ENCODE measurements at places on chromosomes 3 and 15. TPM values are rescaled to one million over a fixed set of nuclear protein-coding genes. Genes with fewer than 3 reads are reported as not detected.

DNA sequence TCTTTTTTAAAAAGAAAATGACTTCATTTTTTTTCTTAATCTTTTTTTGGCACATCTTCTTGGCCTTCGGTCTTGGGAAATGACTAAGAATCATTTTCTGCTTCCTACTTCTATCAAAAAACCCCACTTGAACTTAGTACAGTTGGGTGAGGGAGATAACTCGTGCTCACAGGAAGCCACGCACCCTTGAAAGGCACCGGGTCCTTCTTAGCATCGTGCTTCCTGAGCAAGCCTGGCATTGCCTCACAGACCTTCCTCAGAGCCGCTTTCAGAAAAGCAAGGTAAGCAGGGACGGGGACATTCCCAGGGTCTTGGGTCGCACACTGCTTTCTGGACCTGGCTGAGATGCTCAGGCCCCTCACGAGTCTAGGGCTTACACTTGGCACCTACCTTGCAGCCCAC, at the start of gene CCR4:
Gene CCR4, plus strand, starts transcription at position 235 of the 402 bp plus-strand sequence. CDS start 1,779 bp downstream, outside the sequence.
- H3K4me1 ChIP-seq: no peaks in the 10 kb centered on the region
- no peak within 1 kb of the TSS for H3K27ac ChIP-seq
- no peaks in the 10 kb centered on the region for H3K36me3 ChIP-seq
- no peak within 1 kb of the TSS for H3K4me3 ChIP-seq

DNA sequence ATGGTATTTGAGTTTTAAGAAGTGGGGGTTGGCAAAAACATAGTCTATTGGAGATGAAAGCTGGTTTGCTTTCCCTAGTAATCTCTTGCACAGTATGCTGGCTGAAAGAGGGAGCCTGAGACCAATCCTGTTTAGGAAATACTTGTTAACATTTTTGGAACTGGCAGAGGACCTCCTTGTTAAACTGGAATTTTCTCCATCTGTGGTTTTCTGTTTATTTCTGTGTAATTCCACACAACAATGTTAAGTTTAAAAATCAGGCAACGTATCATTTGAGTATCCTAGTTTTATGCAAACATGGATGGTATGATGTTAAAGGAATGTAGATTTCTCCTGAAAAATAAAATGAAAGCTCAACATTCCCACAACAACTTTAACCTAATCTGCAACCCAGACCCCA, 536.0 kb upstream of the TBL1XR1 start:
- no peak overlapping the region for H3K27ac ChIP-seq
- no peaks in the 10 kb centered on the region for H3K4me1 ChIP-seq

DNA sequence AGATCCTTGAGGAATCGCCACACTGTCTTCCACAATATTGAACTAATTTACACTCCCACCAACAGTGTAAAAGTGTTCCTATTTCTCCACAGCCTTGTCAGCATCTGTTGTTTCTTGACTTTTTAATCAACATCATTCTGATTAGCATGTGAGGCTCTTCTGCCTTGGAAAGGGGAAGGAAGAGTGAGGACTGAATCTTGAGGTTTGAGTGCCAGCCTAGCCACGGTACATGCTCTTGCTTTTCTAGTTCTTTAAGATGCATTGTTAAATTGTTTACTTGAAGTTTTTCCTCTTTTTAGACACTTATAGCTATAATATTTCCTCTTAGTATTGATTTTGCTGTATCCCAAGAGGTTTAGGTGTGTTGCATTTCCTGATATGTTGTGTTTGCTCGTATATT, 596.1 kb downstream of the OTOL1 start:
- no peak for DNase-seq
- H3K4me1 ChIP-seq: no peaks in the 10 kb centered on the region
- no peaks in the 10 kb centered on the region for H3K36me3 ChIP-seq

DNA sequence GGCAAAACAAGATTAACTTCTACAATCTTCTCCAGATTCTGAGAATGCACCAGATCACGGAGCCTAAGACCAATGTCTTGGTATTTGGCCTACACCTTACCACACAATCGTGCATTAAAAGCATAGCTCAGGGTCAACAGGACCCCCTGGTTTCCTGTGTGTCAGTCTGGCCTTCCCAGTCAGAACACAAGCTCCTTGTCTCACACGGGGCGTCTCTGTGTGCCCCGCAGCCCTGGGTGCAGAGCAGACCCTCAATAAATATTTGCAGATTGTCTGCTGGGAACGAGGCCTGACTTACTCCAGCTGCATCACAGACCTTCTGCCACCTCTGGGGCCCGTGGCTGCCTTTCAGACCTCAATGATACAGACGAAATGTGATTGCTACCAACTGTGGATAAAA, 82.5 kb upstream of the CTNNB1 start:
- H3K4me1 ChIP-seq: no peaks in the 10 kb centered on the region
- H3K36me3 ChIP-seq: no peaks in the 10 kb centered on the region
- H3K4me3 ChIP-seq: no peak overlapping the region
- no peak for DNase-seq
- H3K27me3 ChIP-seq: no peaks in the 10 kb centered on the region

GRCh38 chr15:90497376-90497775, 32.3 kb upstream of the CRTC3 start:
- H3K4me1 ChIP-seq: no peaks in the 10 kb centered on the region
- no peak overlapping the region for H3K27ac ChIP-seq
- no peaks in the 10 kb centered on the region for H3K27me3 ChIP-seq
- DNase-seq: no peak
- no peak overlapping the region for H3K4me3 ChIP-seq
- H3K36me3 ChIP-seq: peaks cover 18% of the 10 kb centered on the region

DNA sequence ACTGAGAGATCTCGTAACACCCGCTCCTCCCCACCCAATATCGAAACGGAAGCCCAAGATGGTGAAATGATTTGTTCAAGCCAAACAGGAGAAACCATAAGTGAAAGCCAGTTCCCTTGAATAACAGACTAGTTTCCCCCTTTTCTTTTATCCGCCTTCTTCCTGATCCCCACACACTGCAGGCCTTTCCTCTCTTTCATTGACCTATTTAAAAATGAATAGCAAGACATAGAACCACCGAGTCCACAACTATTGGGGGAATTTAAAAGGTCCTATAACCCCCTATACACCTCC, 382 bp upstream of the COX17 start:
- no peaks in the 10 kb centered on the region for H3K4me1 ChIP-seq

GRCh38 chr3:24197809-24198208, 252.7 kb downstream of the NR1D2 start:
- no peaks in the 10 kb centered on the region for H3K36me3 ChIP-seq
- H3K4me3 ChIP-seq: no peak overlapping the region
- DNase-seq: no peak
- peaks cover 3% of the 10 kb centered on the region for H3K4me1 ChIP-seq
- no peak overlapping the region for H3K27ac ChIP-seq

DNA sequence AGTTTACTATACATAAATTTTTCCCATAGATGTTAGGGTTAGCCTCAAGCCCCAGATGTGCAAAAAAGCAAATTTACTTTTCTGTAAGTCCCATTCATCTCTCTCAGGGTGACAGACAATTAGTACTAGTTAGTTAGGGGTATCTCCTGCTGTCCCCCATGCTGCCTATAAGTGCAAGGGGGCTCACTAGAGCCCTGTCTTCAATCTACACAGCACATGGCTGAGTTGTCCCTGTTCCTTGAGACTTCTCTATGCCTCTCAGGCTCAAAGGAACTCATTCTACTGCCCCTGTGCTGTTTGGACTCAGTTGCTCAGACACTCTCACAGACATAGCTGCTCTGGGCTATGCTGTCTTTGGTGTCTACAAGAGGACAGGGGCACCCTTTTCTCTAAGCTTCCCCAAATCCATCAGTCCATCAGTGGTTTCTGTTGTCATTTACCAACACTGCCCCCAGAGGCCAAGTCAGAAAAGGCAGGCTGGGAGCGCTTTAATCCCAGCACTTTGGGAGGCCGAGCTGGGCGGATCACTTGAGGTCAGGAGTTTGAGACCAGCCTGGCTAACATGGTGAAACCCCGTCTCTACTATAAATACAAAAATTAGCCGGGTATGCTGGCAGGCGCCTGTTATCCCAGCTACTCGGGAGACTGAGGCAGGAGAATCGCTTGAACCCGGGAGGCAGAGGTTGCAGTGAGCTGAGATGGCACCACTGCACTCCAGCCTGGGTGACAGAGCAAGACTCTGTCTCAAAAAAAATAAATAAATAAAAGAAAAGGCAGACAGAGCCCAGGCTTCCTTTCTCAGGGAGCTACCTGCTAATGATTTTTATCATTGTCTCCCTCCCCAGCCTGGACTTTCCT, 31.4 kb upstream of the PRTG start:
- no peak overlapping the region for H3K4me3 ChIP-seq
- no peaks in the 10 kb centered on the region for H3K4me1 ChIP-seq
- H3K27me3 ChIP-seq: no peaks in the 10 kb centered on the region
- no peak overlapping the region for H3K27ac ChIP-seq
- no peaks in the 10 kb centered on the region for H3K36me3 ChIP-seq

DNA sequence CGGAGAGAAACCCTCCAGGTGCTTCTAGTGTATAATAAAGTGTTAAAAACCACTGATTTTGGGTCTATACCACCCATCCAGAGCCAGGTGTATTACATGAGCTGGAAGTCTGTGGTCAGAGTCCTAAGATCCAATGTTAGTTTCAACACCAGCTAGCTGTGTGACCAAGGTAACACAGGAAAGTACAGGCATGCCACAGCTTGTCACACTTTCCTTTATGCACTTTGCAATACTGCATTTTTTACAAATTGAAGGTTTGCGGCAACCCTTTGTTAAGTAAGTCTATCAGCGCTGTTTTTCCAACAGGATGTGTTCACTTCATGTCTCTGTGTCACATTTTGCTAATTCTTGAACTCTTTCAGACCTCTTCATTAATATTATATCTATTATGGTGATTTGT, 201.3 kb upstream of the PRICKLE2 start:
- H3K4me3 ChIP-seq: no peak overlapping the region
- H3K36me3 ChIP-seq: no peaks in the 10 kb centered on the region
- no peaks in the 10 kb centered on the region for H3K4me1 ChIP-seq

DNA sequence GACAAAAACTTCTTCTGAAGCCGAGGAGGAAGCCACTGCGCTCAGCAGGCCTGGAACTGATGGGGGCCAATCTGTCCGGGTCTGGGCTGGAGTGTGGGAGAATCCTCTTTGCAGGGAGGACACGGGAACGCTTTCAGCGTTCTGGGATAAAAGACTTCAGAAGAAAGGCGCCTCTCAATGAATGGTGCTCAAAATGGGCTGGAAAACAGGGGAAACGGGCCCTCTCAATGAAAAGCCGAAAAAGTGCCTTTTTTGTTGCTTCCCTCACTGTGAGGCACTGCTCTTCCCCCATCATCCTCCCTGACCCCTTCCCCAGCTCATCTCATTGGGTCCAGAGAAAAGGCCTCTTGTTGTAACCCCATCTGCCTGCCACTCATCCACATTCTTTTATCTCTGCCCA, 119.5 kb upstream of the LRIG1 start:
- no peak overlapping the region for H3K4me3 ChIP-seq
- H3K36me3 ChIP-seq: no peaks in the 10 kb centered on the region
- peaks cover 10% of the 10 kb centered on the region for H3K4me1 ChIP-seq
- H3K27ac ChIP-seq: no peak overlapping the region

IL5RA gene
- 0.18 TPM for total RNA-seq

RNF13 gene
- 66.3 TPM for total RNA-seq

PLSCR2 gene
- 1.0 TPM for total RNA-seq

ASB14 gene
- not detected for total RNA-seq

EXD1 gene
- total RNA-seq: not detected

SLC2A2 gene
- not detected for total RNA-seq

SOX14 gene
- total RNA-seq: not detected

WNT5A gene
- total RNA-seq: 0.52 TPM
